Stimulated activated CD8-positive, alpha-beta memory T cell treated with anti-CD3 and anti-CD28 coated beads, Interleukin-12 subunit alpha, Interleukin-12 subunit beta, amount 100 ng/mL, for 4 hours (primary cell): ENCODE measurements at places on chromosomes 11 and 22.

- no peak for DNase-seq
Measured at GRCh38 chr11:86632499-86633269, 39.7 kb downstream of the ME3 start.

DNA sequence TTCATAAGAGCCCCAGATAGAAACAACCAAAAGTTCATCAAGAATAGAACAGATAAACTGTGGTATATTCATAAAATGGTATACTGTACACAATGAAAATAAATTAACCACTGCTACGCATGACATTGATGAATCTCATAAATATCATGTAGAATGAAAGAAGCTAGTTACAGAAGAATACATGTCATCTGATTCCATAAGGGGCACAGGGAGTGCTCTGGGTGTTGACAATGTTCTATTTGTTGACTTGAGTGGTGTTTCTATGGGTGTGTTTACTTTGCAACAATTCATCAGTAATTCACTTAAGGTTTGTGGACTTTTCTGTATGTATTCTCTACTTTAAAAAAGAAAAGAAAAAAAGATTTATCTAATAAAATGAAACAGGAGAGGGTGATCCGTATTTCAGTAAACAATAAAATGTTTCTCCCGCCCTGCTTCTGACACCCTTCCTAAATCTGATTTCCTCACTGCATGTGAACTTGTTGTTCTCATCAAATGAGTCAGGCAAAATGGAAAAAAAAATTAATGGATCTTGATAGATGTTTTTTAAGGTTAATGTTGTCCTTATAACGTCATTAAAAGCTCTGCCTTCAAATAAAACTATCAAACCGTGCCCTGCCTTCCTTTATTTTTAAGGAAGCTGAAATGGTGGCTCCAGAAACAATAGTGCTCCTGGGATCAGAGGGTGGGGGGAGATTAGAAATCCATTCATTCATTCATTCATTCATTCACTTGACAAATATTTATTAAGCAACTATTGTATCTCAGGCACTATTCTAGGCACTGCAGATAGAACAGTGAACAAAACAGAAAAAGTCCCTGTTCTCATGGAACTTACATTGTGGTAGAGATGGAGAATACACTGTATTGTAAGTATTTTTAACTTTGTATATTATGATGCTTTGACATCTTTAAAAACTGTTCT, 77.2 kb upstream of the CD44 start:
- DNase-seq, result no peak

DNA sequence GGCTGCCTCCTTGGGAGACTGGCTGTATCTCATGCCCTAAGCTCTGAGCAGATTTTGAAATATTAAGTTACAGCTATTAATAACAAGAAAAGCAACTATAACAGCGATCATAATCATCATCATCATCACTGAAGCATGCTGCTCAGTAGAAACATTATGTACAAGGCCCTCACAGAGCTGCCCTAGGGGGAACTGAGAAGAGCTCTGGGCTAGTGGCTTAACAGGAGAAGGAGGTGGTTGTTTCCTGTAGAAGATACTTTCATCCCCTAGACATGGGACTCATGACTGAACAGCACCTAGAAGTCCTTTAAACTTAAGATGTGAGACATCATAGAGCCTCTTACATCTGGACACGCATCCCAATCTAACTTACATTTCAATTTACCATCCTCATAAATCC, 332.8 kb upstream of the PLET1 start:
- DNase-seq, result no peak

DNA sequence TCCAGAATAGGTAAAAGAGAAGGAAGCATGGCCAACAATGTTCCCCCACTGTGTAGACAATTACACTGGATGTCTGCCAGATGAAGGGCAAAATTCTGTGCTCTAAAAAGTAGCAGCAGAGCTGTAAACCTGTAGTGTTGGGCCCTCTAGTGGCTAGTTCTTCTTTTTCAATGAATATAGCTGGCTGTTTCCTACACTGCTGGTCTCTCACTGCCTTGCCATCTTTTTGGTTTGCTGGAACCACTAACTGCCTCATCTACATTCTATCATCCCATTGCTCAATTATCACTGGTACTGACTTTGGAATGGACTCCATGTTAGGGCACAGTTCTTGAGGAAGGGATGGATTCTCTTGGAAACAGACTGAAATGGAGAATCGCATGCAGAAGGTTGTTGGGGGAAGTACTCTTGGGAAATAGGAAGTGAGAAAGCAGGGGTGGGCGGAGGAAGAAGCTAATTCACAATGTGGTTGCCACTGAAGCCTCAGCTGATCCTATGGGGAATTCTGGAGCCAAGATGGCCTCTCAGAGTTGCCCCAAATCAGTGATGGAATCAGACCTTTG, 17.9 kb downstream of the KCNE3 start:
- no peak for DNase-seq

- no peak for DNase-seq
Measured at GRCh38 chr11:18173225-18173866, 709 bp downstream of the MRGPRX4 start.

- no peak for DNase-seq
Measured at GRCh38 chr11:64920124-64920523, 3.1 kb upstream of the ATG2A start.

DNA sequence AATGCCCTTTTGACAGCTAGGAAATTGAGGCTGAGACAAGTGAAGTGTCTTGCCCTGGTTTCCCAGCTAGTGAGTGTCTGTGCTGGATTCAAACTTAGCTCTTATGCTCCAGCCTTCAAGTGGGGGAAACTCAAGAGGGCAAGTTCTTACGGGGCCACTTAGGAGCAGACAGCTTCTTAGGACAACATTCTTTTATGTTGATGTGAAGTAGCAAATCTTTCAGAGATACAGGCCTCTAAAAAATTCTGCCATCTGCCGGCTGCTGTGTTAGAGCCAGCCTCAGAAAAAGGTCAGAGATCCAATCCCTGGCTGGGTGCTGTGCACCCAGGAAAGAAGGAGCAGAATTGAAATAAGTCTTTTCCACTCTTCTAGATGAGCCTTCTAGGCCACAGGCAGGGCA, 26.6 kb downstream of the TIMP3 start:
- no peak for DNase-seq

DNA sequence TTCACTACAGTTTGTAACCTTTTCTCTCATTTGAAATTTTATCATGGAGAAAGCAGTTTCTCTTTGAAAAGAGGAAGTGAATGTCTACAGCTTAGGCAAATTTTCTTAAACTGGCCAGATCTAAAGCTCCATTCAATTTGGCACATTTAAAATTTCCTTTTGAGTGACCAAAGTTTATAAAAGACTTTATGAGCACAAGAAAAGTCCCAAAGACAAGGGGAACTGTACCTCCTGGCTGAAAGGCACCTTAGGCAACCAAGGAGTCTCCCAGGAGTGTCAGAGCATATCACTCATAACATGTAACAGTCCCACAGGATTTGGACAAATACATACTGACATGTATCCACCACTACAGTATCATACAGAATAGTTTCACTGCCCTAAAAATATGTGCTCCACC, 41.3 kb downstream of the NARS2 start:
- no peak for DNase-seq

DNA sequence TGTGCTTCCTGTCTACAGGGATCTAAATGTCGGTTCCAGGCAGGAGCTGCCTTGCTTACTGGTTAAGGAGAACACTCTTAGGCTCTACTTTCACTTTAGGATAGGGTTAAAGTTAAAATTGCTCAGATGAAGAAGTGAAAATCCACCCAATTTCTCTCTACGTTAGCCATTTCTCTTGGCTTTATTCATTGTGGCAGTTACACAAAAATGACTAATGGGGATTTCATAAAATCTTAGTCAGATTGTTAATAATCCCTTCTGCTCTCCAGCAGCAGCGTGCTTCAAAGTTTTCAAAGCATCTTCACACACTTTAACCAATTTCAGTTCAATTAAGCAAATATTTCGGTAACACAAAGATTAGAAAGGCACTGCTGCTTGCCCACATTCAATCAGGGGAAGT, 58.4 kb upstream of the RCN1 start:
- DNase-seq, result no peak

DNA sequence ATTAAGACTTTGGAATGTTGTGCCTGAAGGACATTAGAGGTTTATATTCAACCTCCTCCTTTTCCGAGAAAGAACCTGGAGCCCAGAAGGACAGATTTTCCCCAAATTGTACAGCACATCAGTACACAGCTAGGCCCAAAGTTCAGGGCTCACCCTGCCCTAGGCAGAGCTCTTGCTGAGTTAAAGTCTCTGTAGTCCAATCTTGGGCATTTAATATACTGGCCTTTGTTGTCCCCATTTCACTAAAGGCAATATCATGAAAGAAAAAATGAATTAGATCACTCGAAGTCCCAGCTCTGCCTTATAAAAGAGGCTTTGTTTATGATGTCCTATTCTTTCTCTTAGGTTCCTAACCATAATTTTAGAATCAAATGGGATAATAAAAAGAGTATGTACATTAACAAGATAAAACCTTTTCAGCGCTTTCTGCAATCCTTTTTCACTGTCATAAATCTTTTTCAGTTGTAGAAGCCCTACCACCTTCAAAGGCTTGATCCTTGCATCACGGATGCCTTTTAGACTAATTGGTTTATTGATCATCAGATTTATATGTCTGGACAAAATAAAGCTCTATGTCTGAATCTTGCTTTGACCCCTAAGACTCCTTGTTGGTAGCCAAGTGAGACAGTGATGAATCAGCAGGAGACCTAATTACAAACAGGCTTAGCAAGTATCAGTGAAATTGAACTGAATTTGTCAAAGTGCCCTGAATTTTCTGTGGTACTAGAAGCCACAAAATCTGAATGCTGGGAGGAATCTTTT, 39.8 kb downstream of the RELT start:
- no peak for DNase-seq

DNA sequence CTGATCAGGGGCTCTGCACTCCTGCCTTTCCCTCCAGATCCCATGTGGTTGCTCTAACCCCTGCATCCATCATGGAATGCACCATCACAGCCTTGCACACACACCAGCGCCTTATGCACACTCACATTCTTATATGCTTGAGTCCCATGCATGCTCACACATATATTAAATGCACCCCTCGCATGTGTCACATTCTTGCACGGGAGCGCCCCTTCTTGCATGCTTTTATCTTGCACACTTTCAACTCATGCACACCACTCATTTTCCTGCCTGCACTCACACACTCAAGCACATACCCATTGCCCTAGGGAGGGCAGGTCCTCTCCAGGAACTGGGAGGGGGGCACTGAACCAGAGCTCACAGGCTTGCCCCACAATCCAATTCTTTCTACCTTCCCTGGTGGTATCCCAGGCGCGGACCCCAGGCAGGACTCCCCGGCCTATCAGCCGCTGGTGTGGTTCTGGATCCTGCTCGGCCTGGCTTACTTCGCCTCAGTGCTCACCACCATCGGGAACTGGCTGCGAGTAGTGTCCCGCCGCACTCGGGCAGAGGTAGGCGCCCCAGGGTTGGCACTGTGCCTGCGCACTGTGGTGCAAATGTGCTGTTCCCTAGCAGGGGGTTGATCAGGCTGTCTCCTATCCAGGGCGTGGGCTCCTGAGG, 2.3 kb upstream of the CATSPERZ start:
- no peak for DNase-seq

DNA sequence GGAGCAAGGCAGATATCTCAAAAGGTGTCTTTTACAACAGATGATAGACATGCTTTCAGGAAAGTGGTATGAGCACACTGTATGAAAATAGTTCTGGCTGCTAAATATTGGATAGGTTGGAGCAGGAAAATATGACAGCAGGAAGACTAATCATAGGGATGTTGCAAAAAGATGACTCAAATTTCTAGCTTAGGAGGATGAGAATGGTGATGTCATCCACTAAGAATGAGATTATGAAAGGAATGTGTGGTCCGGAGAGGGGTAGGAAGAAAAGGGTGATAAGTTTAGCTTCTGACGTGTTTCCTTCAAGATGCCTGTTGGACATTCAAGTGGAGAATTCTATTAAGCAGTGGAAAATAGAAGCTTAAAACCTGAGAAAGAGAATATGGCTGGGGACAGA, 46.4 kb downstream of the RCN1 start:
- DNase-seq, result no peak

DNA sequence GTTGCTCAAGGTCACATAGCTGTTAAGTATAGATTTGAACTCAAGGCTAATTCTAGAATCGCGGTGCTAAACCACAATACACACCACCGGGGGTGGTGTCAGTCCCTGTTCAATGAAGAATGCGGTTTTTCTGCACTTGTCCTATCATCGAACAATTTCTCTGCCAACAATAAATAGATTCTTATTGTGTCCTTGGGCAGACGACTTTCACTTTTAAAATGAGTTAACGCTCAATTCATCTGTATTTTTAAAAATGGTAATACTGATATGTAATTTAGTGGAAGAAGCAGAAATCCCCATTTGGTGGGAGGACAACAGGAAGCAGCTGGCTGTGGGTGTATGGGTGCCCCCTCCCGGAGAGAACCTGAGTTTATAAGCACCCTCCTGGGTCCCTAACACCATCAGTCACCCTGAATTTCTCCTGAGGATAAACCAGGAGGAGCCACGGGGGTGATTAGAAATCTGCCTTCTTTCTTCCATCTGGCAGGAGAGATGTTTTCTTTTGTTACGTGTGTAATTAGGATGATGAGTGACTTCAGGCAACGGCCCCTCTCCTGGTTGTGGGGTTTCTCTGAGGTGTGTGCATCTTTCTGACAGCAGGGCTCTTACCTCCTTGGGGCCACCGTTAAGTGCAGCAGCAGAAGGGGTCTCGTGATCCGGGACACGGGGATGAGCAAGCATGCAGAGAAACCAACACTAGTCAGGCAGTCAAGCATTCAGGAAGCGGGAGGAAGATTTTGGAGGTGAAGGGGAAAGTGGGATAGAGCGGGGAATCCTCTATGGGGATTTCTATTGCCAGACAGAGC, 87.7 kb downstream of the GRAMD1B start:
- DNase-seq, result no peak

DNA sequence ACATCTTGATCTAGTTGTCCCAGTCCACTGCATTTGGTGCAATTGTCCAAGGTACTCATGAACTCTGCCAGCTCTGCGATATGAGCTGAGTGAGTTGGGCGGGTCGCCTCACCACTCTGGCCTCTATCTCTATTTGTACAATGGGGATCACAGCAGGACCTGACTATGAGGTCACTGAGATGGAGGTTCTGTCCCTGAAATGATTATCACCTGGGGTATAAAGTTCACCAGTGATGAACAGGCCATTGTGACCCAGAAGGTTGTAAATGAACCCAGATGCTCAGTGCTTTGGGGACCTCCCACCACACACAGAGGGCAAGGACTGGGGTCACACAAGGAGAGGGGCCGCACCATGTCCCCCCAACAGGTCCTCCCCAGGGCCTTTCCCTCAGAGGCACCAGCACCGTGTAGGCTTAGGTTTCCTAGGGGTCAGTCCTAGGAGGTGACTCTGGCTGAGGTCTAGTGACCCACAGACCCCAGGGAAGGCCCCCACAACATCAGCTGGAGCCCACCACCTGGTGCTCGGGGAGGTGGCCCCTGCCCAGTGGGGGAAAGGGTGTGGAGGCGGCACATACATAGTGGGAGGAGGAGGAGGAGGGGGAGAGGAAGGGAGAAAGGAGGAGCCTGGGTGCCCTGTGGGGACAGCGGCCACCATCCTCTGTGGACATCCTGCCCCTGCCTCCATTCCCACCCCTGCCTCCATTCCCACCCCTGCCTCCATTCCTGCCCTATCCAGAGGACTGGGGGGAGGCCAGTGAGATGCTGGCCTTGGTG, 25.0 kb upstream of the IGLL1 start:
- no peak for DNase-seq

- no peak for DNase-seq
Measured at GRCh38 chr11:128201009-128201408, 386.3 kb downstream of the ETS1 start.

GRCh38 chr11:95536047-95536690, 253.4 kb downstream of the FAM76B start:
- DNase-seq, result no peak

- DNase-seq, result no peak
Measured at GRCh38 chr11:118227865-118228785, 3.3 kb upstream of the JAML start.
